ENCODE measurements at places on chromosomes 16 and 17.

GRCh38 chr17:66091445-66092080 lies 100.4 kb downstream of the CEP112 start:
- DNase-seq, result no peak

GRCh38 chr16:88428156-88428555 lies 24.9 kb upstream of the ZFPM1 start:
- no peak for DNase-seq

- DNase-seq, result no peak
Measured at GRCh38 chr17:7755095-7755890, 37.7 kb downstream of the DNAH2 start.

DNA sequence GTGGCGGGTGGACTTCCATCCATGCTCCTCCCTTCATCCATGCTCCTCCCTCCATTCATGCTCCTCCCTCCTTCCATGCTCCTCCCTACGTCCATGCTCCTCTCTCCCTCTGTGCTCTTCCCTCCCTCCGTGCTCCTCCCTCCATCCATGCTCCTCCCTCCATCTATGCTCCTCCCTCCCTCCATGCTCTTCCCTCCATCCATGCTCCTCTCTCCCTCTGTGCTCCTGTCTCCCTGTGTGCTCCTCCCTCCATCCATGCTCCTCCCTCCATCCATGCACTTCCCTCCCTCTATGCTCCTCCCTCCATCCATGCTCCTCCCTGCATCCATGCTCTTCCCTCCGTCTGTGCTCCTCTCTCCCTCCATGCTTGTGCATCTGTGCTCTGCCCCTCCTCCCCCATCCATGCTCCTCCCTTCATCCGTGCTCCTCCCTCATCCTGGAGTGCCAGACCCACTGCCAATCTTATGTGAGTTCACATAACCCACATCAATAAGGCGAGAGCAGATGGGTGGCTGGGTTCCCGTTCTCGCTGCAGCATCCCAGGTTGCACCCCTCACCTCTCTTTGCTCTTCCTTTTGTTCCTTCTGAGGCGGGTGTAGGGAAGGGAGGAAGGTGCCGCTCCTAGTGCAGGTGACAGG lies 22.8 kb downstream of the KSR1 start:
- DNase-seq, result no peak

- peak; percentile 83 for DNase-seq
Measured at GRCh38 chr17:45021607-45022287, 29.7 kb downstream of the DCAKD start.

DNA sequence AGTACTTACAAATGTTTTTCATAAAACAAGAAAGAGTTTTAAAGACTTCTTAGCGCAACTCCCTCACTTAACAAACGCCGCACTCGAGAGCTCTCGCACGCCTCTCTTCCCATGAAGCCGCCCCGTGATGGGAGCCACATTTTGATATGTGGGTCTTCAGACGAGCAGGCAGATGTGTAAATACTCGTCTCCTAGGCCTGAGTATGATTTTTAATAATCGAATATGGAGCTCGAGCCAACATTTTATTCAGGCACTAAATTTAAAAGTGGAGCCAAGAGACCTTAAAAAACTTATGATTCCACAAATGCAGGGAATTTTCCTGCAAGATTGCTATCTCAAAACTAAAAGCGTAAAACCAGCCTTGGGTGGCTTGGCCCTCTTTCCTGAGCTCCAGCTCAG lies 55.4 kb downstream of the IRX6 start:
- DNase-seq, result no peak

GRCh38 chr17:48123111-48123510 lies 15.5 kb downstream of the SNX11 start:
- DNase-seq, result no peak

GRCh38 chr17:28334171-28334570 lies 1.1 kb downstream of the IFT20 start:
- no peak for DNase-seq

Data from retina (tissue), 1 donor.